Spinal cord (tissue), 10 donors: ENCODE measurements at places on chromosomes 5 and 9. TPM values are rescaled to one million over a fixed set of nuclear protein-coding genes. Genes with fewer than 3 reads are reported as not detected.

The SLC36A2 gene
- 0.24 TPM for polyA plus RNA-seq

The ANXA1 gene
- 85.7 TPM for polyA plus RNA-seq

The SLC1A1 gene
- 53.8 TPM for polyA plus RNA-seq

The CHSY3 gene
- 4.6 TPM for polyA plus RNA-seq

The HSD17B3 gene
- polyA plus RNA-seq = 0.84 TPM

The NR4A3 gene
- 8.4 TPM for polyA plus RNA-seq

The NR6A1 gene
- 3.8 TPM for polyA plus RNA-seq

The SOX30 gene
- polyA plus RNA-seq = 0.43 TPM

The INSL4 gene
- not detected for polyA plus RNA-seq

The GPX3 gene
- 25.5 TPM for polyA plus RNA-seq

The GPR151 gene
- 0.16 TPM for polyA plus RNA-seq

The TMEM171 gene
- polyA plus RNA-seq = 0.92 TPM

The IQGAP2 gene
- polyA plus RNA-seq = 13.9 TPM

The RASEF gene
- polyA plus RNA-seq = 0.74 TPM

The SNCB gene
- 271 TPM for polyA plus RNA-seq

The CD180 gene
- polyA plus RNA-seq = 1.2 TPM

The SH2D3C gene
- 23.8 TPM for polyA plus RNA-seq

The IFNA2 gene
- not detected for polyA plus RNA-seq
